ENCODE measurements at places on chromosomes 1 and 21.

DNA sequence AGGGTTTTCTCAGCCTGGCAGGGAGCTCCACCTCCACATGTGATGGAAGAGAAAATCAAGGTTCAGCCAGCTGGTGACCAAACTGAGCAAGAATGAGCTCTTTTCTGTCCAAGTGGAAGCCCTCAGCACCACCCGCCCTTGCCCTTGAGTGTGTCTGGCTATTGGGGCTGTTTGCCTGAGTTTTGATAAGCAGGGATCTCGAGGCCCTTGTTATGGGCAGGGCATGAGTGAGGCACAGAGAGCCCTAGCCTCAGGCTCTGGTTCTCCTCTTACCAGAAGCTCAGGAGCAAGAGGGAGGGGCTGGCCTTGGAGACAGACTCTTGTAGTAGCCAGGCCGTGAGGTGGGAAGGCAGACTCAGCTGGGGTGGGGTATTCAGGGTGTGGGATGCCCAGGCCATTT is 37.5 kb upstream of the ARF1 start:
- no peak for DNase-seq

- DNase-seq: no peak
Measured at GRCh38 chr1:23132033-23132432, 36.6 kb downstream of the LUZP1 start.

GRCh38 chr21:29501451-29501850 is 202.7 kb downstream of the BACH1 start:
- no peak for DNase-seq

DNA sequence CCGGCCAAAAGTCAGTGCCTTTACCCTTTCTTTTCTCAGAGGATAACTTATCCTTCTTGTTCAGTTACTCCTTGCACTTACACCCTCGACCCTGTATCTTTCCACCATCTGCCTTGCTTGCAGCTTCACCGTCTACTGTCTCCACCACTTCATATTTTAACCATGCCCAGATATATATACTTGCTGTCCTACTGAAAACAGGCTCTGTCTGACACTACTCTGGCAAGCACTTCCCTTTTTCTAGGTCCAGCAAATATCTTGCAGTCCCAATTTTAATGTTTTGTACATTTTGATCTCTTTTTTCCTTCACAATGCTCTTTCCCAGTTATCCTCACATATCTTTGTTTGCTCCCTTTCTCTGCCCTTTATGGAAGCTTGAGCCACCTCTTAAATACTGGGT is 308.6 kb downstream of the TPR start:
- DNase-seq: no peak

DNA sequence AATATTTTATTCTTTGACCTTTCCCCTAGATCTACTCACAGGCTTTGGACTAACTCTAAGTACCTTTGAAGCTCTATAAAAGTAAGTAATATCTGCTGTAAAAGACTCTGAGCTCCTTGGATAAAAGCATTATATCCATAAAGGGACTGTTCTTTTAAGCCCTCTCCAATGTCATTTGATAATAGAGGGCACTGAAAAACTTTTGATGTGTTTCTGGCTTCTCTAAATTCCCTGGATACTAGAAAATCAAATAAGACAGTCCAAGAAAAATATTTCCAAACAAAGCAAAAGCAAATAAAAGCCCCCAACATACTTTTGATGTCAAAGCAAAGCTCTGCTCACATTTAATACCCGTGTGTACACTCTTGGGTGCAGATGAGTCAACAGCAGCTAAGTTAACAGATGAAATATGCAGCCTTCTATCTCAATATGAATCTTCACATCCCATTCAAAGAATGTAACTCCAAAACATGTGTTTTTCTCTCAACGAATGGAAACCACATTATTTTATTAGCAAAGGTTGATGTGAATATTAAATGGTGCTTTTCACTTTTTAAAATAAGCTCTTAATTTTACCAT is 230.3 kb downstream of the CENPF start:
- DNase-seq: no peak

DNA sequence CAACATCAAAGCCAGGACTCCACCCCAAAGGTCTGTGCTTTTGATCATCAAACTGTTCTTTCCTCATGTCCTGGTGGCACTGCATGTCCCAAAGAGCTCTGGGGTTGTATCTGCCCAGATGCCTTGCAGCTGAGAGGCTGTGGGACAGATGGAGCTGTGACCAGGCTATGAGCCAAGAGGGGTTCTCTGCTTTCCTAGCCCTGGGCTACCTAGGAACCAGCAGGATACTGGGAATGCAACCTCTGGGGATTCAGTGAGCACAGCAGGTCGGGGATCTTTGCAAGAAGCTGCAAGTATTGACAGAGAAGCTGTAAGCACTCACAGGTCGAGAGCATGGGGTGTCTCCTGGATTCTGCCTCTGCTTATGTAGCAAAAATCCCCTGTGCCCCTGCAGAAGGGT is 186.6 kb downstream of the GRIK3 start:
- DNase-seq: peak; percentile 68

DNA sequence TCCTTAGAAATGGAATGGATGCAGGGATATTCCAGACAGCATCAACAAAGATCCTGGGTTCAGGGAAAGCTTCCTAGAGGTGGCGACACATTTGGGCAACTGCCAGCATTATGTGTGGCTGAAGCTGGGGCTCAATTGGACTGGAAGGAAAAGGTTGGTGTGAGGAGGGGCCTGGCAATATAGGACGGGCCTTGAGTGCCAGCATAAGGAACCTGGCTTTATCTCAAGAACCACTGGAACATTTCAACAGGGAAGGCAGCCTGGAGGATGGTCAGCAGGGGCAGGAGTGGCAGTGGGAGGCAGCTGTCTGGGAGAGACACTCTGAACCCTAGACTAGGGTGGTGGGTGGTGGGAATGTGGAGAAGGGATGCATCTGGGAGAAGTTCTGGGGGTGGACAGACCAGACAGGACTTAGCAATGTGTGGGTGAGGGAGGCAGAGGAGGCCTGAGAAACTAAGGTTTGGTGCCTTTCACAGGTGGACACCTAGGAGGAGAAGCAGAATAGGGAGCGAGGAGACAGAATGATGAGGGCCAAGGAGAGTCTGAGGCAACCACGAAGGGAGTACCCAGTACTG is 3.5 kb downstream of the SH3BGRL3 start:
- no peak for DNase-seq

- DNase-seq: no peak
Measured at GRCh38 chr1:170856455-170856854, 78.9 kb upstream of the MROH9 start.

- peak; percentile 37 for DNase-seq
Measured at GRCh38 chr1:11482701-11483479, 3.9 kb downstream of the DISP3 start.

- no peak for DNase-seq
Measured at GRCh38 chr1:245215071-245215470, 60.3 kb downstream of the KIF26B start.

DNA sequence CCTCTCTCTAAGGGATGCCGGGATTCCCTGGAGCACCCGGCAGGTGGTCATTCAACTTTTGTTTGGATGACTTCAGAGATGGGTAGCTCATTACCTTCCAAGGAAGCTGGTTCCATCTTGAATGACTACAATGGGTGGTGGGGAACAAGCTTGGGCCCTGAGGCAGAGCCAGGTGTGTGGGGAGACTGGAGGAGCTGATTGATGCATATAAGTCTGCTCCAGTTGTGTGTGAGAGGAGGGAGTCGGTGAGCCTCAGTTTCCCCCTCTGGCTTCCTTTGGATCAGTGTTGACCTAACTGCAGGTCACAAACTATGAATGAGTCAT is 133.8 kb upstream of the ZBTB40 start:
- no peak for DNase-seq
